ENCODE measurements at places on chromosomes 13 and 19. TPM values are rescaled to one million over a fixed set of nuclear protein-coding genes. Genes with fewer than 3 reads are reported as not detected.

GRCh38 chr19:42233106-42233505, 9.3 kb downstream of the GSK3A start:
- no peak for DNase-seq

- DNase-seq: no peak
Observed at GRCh38 chr19:7607212-7607873, 11.7 kb downstream of the CAMSAP3 start.

DNA sequence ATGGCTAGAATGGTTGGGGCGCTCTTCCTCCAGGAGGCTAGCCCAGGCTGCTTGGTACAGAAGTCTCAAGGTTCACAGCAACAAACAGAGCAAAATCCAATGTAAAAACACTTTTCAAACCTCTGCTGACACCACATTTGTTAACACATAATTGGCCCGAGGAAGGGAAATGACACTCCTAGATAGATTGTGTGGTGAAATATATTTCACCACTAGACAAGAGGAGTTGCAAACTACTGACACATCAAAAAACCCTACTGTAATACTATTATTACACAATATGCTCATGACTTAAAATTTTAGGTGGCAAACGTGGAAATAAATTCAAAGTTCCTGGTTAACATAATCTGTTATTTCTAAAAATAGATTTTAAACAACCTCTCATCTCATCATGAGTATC, 643.6 kb downstream of the PCDH9 start:
- no peak for DNase-seq

DNA sequence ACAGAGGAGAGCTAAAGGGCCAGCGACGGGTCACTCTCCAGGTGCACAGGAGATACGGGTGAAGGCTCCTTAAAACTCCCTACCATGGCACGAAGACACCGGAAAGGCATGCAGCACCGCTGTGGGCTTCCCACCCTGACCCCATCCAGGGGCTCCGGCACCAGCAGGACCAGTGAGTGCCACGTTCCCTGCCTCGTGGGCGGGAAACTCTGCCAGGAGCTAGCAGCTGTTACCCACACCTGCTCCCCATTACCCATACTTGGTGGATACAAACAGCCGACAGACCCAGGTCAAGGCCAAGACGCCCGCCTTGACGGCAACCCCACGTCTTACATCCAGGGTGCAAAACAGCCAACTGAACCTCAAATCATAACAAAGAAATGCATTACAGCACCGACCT, 56.7 kb downstream of the GNG7 start:
- DNase-seq: no peak

DNA sequence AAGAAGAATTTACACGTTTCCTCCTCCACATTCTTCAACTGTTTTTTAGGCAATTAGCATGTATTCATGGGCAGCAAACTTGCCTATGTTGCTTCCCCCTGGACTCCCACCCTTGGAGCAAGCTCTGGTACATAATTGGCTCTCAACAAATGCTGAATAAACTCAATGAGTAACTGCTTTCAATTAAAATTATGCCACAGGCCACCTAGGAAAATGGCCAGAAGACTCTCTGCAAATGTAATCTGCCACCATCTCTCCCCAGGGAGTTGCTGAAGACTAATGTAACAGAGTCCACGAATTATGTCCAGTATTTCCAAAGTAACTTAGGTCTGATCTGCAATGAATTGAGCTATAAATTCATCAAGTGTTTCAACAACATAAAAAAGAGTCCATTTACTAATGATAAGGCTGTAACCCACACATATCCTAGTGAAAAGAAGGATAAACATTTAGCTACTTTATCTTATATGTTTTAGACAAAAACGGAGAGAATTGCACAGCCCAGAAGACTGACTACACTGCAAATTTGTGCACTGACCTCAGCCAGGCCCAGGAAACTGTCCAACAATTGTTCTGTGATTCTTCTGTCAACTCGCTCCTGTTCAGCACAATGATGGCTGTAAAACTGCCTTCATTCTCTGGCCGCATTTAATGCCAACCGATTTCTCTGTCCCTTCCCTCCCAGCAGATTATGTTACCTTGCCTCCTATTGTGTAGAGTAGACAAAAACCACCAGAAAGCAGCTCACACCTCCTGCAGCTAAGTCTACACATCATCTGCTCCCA, 808.6 kb upstream of the ARGLU1 start:
- no peak for DNase-seq

GRCh38 chr19:39825531-39826076, 8.4 kb downstream of the DYRK1B start:
- DNase-seq: no peak

- DNase-seq: no peak
Observed at GRCh38 chr13:74406420-74406819, 272.2 kb upstream of the KLF12 start.

DNA sequence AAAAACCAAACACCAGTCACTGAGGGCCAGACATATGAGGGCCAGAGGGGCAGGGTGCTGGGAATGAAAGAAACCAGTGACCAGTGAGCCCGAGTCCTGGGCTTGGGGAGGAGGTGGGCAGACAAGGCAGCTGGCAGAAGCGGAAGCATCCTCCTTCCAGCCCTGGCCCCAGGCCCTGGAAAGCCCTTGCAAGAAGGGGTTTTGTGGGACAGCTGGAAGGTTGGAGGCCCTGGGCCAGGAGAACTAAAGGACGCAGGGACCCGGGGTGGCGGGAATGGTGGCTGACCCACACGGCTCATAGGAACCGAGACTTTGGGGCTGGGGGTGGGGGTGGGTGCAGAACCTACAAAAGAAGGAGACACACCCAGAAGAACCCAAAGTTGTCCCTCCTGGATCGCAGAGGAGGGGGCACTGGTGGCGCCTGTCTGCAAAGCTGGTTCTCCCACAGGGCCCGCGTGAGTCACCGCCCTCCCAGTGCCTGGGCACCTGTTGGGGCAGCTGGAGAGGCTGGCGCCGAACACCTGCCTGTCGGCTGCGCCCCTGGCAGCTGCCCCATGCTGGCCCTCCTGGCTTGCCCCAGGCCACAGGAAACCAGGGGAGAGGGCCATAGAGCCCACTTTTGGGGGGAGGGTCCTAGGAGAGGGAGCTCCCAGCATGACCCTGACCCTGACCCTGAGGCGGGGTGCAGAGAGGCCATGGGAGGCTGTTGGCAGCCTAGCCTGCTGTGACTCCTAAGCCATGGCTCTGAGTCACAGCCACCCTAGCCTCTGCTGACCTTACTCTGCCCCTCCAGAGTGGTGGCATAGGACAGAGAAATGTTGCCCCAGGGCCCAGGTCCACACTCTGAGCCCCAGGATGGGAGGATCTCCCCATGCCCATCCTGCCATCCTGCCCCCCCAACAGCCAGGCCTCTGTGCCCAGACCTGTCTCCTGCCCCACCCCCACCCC, 802 bp downstream of the DMPK start:
- DNase-seq: no peak

GRCh38 chr13:46539231-46539630, 13.7 kb upstream of the LRCH1 start:
- no peak for DNase-seq

DNA sequence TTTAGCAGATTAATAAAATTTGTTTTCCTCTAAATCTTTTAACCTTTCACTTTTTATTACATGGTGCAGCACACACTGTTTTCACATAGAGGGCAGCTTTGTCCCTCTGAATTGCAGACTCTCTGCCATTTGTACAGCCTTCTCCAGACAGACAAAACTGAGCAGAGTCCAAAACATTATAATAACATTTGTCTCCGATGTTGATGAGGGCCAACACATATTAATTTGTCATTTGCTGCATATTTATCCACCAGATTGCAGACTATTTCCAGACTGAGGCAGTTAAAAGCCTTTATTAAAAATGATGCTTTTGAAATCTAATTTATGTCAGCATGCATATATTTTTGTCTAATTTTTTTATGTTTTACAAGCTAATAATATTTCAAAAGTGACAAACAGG, 1251.9 kb upstream of the SLC10A2 start:
- no peak for DNase-seq

DNA sequence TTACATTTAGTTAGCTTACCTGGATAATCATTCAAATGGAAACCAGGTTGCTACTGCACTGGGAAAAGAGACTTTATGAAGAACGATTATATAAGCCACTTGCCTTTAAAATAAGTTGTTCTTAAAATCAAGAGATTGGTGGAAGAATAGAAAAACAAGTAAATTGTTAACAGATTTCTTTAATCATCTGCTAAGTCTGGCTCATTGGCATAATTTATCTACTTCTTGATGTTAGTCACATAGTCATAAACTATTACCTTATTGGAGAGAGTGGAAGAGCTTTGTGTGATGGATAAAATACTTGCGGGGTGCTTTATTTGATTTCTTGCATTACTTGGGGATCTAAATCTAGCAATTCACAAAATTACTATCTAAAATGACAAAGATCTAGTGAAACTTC, 6.8 kb downstream of the LSM14A start:
- no peak for DNase-seq

- no peak for DNase-seq
Observed at GRCh38 chr13:19927117-19927748, 31.3 kb upstream of the ZMYM2 start.

- no peak for DNase-seq
Observed at GRCh38 chr13:48942131-48942530, 33.6 kb upstream of the FNDC3A start.

- peak; percentile 98 for DNase-seq
Observed at GRCh38 chr19:39412100-39412866, at the start of gene PLEKHG2. PLEKHG2 (plus strand) TSS chr19:39412669; CDS start chr19:39414087, 1,418 bp downstream.

DNA sequence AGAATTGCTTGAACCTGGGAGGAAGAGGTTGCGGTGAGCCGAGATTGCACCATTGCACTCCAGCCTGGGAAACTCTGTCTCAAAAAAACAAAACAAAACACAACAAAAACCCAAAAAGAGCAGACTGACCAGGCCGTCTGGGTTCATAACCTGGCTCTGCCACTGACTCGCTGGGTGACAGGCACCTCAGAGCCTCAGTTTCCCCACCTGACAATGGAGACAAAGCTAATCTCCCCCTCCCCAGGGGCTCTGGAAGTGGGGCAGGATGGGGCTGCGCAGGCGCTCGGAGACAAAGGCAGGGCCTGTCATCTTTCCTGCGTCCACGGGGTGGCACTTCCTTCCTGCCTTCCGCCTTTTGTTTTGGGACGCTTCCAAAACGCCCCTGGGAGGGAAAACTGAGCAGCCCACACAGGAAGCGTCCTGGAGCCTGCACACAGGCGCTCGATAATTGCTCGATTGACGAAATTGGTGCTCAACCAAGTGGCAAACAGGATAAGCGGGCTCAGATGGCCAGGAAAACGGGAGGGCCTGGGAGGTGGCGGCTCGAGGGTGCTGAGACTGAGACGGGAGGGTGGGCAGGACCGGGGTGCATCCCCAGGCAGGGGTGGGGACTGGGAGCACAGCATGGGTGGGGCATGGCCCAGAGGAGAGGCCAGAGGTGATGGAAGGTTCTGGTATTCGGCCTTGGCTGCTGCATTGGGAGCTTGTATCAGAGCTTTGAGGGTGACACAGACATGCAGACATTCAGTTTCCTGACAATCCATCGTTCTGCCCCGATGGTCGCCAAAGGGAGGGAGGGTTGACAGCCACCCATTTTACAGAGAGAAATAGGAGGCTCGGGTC, 17.8 kb downstream of the SPC24 start:
- peak; percentile 70 for DNase-seq

- no peak for DNase-seq
Observed at GRCh38 chr13:97278435-97279411, 56.6 kb downstream of the MBNL2 start.

DNA sequence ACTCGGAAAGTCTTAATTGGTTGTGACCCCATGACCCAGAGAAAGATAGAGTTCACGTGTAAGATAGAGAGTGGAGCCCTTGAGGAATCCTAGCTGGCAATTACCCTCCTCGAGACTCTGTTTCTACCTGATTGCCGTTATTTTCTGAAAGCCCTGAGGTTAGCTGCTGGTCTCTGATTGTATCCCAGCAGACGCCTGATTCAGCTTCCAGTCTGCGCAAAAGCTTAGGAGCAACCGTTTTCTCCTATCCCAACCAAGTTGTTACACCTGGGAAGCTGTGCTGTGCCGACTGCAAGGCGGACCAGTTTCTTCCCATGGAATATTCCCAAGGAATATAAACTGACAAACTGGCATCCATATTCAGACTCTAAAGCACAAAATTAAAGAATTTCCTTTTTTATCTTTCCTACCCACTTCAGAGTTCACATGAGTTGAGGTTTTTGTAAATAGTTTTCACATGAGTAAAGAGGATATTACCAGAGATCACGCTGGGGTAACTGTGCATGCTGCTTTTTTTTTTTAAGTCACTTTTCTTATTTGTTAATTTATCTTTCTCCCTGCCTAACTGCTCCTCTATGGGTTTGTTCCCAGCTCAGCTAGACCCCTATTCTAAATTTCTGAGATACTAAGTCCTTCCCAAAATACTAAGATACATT, 1.5 kb upstream of the TRPC4 start:
- DNase-seq: no peak

GRCh38 chr19:35204799-35205732, 23.5 kb downstream of the FAM187B start:
- peak; percentile 55 for DNase-seq

- no peak for DNase-seq
Observed at GRCh38 chr19:44723299-44723951, 24.5 kb downstream of the CEACAM16 start.

DNA sequence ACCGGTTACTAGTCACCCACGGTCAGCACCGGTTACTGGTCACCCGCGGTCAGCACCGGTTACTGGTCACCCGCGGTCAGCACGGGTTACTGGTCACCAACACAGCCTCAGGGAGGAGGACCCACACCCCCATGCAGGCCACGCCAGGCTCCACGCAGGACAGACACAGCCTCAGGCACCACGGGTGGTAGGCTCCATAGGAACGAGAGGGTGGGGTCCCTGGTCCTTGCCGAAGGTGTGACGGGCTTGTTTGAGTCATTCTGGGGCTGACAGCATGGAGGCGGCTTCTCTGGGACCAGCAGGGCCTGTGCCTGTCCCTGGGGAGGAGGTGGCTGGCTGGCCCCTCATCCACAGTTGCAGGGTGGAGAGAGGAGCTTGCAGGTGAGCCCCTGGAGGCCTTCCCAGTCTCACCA, 122.8 kb upstream of the SOX1 start:
- no peak for DNase-seq

DNA sequence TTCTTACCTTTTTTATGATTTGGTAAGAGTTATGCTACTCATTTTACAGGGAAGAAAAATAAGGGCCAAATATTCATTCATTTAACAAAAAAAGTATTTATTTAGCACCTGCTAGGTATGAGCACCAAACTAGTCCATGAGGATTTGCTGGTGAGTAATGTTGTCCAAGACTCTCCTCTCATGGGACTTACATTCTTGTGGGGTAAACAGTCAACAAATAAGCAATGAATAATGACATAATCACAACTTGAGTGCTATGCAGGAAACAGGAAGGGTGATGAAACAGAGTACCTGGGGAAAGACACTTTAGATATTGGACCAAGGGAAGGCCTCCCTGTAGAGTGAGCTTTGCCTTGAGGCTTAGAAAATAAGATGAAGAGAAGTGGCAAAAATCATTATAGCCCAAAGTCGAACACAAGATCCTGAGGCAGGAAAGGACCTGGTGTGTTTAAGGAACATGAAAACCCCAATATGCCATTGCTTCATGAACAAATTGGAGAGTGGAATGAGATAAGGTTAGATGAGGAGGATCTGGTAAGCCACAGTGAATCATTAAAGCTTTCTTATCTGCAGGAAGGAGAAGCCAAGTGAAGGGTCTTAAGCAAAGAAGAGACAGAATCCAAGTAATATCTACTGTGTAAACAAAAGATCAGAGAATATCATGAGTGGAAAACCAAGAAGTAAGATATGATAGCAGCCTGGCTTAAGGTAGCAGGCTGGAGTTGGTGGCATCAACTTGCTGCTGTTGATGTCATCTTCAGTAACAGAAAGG, 294.5 kb upstream of the NBEA start:
- no peak for DNase-seq

Gene PRODH2
- not detected for total RNA-seq

Gene ITGBL1
- total RNA-seq: not detected

Gene IQCN
- total RNA-seq: 0.19 TPM

Gene ZNF763
- 0.50 TPM for total RNA-seq

Gene MRPL54
- 77.0 TPM for total RNA-seq

Gene ACTL9
- not detected for total RNA-seq

Gene CLIP3
- total RNA-seq: 0.15 TPM

Gene CHMP2A
- 109 TPM for total RNA-seq
